ENCODE measurements at places on chromosomes 13 and 19.
A peak's percentile ranks its signal among the peaks of the same experiment; 100 is the strongest.

GRCh38 chr13:33846303-33847062, 28.5 kb downstream of the RFC3 start:
- no peak for DNase-seq

DNA sequence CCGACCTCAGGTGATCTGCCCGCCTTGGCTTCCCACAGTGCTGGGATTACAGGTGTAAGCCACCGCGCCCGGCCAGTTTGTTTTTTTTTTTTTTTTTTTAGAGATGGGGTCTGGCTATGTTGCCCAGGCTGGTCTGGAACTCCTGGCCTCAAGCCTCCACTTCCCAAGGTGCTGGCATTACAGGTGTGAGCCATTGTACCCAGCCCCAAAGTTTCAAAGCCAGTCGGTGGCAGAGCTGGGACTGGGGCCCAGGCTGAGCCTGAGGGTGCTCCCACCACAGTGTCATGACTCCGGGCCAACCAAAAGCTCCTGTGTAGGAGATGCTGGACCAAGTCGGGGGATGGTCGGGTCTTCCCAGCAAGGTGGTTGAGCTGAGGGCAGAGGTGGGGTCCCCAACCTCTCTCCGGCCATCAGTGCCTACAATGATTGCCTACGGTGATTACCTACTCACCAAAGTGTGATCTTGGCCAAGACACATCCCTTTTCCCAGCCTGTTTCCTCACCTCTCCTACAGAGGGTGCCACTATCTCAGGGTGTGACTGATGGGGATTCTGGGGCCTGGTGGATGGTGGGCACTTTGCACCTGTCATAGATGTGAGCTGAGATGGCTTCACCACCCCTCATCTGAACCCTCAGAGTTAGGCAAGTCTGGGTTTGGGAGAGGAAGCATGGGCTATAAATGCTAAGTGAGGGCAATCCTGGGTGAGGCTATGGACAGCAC, 5.9 kb upstream of the SAMD1 start:
- DNase-seq: no peak

- peak; percentile 88 for DNase-seq
Observed at GRCh38 chr19:18089726-18090125, 3.0 kb upstream of the IL12RB1 start.

- DNase-seq: no peak
Observed at GRCh38 chr13:30808600-30808999, 73.3 kb downstream of the ALOX5AP start.

DNA sequence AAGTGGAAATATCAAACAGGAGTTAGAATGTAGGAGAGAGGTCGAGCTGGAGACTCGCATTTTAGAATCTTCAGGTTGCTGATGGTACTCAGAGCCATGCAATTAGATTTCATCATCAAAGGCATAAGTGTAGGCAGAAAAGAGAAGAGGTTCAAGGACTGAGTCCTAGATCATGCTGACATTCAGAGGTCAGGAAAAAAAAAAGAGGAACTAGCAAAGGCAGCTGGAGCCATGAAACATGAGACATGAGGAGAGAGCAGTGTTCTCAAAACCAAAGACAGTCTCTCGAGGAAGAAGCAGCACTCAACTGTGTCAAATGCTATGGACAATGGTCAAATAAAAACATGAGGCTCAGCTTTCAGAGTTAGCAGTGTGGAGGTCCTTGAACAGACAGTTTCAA, 12.4 kb upstream of the TPP2 start:
- no peak for DNase-seq

- no peak for DNase-seq
Observed at GRCh38 chr13:110137680-110138009, 169.3 kb downstream of the COL4A1 start.

DNA sequence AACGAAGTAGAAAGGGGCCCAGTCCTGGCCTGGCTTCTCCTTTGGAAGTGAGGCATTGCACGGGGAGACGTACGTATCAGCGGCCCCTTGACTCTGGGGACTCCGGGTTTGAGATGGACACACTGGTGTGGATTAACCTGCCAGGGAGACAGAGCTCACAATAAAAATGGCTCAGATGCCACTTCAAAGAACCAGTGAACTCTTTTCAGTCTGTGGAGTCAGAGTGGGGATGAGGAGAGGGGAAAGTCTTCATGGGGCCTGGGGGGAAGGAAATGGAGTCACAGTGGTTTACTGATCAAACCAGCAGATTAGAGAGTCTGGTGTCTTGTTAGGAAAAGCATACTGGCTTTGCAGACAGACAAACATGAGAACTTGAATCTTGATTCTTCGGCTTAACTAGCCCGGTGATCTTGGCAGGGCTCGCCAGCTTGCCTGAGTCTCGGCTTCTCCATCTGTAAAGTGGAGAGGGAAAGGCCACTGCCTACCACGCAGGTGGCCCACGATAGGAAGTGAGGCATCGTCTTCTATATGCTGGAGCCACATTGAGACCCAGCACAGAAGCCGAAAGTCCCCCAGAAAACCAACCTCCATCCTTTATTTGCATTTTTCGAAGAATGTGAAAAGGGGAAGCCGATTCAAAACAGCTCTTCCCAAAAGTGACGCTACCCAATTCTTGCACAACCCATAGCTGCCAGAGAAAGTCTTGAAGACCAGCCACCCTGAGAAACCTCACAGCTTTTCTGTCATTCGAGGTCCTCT, at the start of gene FFAR1:
FFAR1 (plus strand) TSS at position 732 of the 759 bp plus-strand sequence. CDS start 3,650 bp downstream, outside the sequence.
- no peak for DNase-seq

- no peak for DNase-seq
Observed at GRCh38 chr13:44583137-44583536, 7.0 kb upstream of the TSC22D1 start.

DNA sequence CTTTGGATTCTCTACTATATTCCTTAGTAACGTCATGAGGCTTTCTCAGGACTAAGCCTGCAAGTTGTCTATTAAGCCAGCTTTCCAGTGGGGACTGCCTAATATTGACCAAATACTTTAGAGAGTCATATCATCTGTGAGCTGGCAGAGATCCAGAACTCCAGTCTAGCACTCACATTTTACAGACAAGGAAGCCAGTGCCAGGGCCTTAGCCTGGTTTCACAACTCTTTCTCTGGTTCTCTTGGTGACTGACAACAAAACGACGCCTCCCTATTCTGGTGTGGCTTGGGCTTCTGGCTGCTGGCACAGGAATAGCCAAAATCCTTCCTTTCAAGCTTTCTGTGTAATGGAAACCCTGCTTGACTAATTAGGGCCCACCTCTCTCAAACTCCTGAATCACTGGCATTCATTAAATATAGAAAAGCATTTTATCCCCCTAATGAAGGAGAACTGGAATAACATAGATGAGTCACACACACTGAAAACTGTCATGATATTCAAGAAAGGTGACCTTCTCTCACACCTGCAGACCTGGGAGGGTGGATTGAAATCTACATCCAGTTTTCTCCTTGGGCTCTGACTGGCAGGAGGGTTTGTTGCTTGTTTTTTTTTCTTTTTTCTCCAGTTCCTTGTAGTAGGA, 75.2 kb upstream of the UBL3 start:
- no peak for DNase-seq

- no peak for DNase-seq
Observed at GRCh38 chr13:39956036-39956435, 300.6 kb downstream of the COG6 start.

DNA sequence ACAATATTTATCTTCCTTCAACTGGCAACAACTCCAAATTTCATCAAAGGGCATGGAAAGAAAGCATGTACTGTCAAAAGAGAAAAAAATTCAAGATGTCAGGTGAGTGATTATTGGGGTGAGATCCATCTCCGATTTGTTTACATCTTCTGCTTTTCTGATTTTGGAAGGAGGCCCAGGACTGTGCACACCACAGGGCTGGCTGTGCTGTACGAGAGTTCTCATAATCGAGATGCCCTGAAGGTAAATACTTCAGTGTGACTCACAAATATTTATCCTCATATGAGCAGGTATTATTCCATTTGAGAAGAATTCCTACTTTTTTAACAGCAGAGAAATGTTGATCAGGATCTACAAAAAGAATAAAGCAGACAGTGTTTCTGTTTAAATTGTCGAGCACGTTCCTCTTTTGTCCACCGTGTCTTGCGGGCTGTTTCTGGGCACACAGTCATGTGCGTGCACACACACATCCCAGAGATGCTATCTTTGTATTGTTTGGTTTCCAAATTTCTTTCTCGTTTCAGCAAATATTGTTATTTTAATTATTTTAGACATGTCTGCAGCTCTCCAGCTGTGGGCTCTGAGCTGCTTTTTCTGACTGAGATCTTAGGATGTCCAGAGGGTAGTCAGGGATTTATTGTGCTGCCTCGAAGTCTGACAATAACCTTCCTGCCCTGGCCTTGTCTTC, 103.8 kb downstream of the KL start:
- no peak for DNase-seq

GRCh38 chr13:100789968-100790367, 115.4 kb upstream of the TMTC4 start:
- DNase-seq: no peak

DNA sequence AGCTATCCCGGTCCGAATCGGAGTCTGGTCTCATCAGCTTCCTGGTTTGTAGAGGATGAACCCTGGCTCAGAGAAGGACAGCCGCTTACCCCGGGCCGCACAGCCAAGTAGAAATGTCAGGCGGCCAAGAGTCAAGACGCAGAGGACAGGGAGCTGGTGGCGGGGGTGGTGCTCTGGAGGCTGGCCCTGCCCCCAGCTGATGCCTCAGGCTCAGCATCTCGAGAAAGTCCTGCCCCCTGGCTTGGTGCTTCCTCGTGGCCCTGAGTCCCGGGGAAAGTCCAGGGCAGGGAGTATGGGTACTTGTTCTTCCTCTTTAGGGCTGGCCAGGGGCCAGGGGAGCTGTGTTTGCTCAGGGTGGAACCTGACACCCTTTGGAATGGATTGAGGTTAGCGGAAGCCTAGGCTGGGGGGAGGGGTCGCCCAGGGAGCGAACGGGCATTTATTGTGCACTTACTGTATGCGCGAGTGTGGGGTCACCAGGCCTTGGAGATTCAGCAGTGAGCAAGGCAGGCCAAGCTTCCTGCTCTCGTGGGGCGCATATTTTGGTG, 2.2 kb downstream of the TJP3 start:
- DNase-seq: peak; percentile 9

- no peak for DNase-seq
Observed at GRCh38 chr13:26471807-26472206, 85.7 kb upstream of the WASF3 start.

- no peak for DNase-seq
Observed at GRCh38 chr13:42148538-42148937, 100.1 kb downstream of the DGKH start.

- DNase-seq: no peak
Observed at GRCh38 chr19:32178956-32179355, 166.5 kb upstream of the ZNF507 start.
